ENCODE measurements at places on chromosomes 1 and 21. TPM values are rescaled to one million over a fixed set of nuclear protein-coding genes. Genes with fewer than 3 reads are reported as not detected.

DNA sequence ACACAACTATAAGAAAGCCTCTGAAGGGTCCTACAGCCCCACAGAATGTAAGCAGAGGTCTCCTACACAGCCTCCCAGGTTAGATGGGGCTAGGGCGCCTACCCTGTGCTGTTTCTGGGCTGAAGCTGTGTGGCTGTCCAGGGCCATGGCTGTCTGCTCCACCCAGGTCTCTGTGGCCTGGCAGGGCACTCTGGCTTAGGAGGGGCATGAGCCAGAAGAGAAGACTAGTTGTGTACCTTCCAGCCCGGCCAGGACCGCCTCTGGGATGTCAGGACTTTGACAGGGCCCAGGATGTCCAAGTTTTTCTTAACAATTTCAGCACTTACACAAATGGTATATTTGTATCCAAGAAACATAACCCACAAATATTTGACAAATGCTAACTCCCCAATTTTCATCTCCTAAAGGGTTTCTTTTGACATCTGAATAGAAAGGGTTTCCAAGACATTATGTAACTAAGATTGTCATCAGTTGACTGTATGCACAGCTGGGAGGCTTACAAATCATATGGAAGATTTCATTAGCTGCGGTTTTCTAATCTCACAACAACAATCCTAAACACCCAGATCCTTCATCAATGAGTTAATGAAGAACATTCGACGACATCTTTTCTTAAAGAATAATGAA is 80.5 kb downstream of the HSF2BP start:
- no peaks in the 10 kb centered on the region for H3K4me1 ChIP-seq
- H3K36me3 ChIP-seq = no peaks in the 10 kb centered on the region
- no peak overlapping the region for H3K27ac ChIP-seq
- DNase-seq = no peak
- no peak overlapping the region for H3K4me3 ChIP-seq

DNA sequence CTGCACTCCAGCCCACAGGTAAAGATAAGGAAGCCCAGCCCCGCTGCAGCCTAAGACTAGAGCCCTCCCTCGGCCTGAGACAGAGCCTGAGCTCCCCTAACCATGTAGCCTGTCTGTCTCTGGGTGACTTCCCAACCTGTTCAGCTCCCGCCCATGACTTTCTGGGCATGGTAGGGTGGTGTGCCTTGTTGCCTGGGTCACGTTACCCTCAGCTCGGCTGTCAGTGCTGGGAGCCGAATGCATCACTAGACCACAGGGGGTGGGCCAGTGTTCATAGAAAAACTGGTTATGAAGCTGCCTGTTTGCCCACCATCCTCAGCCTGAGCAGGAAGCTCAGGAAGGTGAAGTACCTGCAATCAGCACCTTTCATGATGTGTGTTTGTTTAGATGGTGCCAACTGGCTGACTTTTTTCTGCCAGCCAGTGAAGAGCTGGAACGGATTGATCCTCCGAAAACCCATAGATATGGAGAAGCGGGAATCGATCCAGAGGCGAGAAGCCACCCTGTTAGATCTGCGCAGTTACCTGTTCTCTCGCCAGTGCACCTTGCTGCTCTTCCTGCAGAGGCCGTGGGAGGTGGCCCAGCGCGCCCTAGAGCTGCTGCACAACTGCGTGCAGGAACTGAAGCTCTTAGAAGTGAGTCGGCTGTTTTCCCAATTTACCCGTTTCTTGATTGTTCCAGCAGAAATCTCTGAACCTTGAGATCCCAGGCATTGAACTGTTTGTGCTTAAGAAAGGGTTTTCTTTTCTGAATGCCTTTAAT is 43.9 kb upstream of the PWP2 start:
- H3K27me3 ChIP-seq = no peaks in the 10 kb centered on the region
- no peak overlapping the region for H3K4me3 ChIP-seq
- H3K4me1 ChIP-seq = no peaks in the 10 kb centered on the region

The PEAR1 gene
- total RNA-seq = 4.2 TPM

The AMY1B gene
- total RNA-seq = not detected

GRCh38 chr1:218620956-218621355 is 275.8 kb downstream of the TGFB2 start:
- no peak overlapping the region for H3K27ac ChIP-seq
- no peak overlapping the region for H3K4me3 ChIP-seq
- no peak for DNase-seq
- H3K27me3 ChIP-seq = no peaks in the 10 kb centered on the region
- no peaks in the 10 kb centered on the region for H3K4me1 ChIP-seq

GRCh38 chr1:94399453-94399852 is 18.7 kb upstream of the ABCD3 start:
- no peak overlapping the region for H3K27ac ChIP-seq
- no peaks in the 10 kb centered on the region for H3K27me3 ChIP-seq
- H3K4me1 ChIP-seq = no peaks in the 10 kb centered on the region

- no peak for DNase-seq
- no peaks in the 10 kb centered on the region for H3K27me3 ChIP-seq
- no peaks in the 10 kb centered on the region for H3K4me1 ChIP-seq
- H3K36me3 ChIP-seq = no peaks in the 10 kb centered on the region
- H3K27ac ChIP-seq = no peak overlapping the region
These were observed 187.8 kb upstream of the PLD5 start for GRCh38 chr1:242712248-242712647.

DNA sequence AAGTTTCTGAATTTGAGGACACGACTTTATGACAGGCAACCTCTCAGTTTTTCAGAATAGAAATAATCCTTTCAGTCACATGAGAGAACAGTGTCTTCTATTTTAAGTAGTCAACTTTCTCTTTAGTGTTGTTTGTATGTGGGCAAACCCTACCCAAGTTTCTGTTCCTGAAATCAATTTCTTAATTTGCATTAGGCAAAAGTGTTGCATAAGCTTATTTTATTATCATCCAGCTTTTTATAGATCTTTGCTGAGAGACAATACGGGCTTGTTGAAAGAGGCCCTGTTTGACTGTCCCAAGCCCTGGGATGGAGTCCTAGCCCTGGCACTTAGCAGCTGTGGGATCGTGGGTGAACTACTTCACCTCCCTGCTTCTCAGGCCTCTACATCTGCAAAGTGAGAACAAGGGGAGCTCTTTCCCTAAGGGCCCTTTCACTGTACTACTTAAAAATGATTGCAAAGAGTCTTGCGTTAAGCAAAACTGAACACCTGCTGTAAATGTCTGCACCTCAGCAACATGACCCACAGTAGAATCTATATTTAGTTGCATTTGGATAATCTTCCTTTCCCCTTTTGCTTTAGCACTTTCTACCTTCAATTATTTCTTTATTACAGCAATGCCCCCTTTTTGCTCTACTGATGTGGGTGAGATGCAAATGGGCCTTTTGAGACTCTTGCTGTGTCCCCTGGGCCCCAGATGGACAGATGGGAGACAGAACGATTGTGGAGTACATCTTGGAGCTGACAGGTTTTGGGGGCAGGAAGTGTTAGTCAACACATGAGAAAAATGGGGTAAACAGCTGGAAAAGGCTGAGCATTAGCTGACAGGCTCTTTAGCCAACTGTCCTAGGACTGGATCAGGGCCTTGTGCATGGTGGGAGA is 41.0 kb upstream of the SCAF4 start:
- no peak for DNase-seq
- H3K27ac ChIP-seq = no peak overlapping the region
- no peaks in the 10 kb centered on the region for H3K4me1 ChIP-seq
- H3K36me3 ChIP-seq = no peaks in the 10 kb centered on the region

DNA sequence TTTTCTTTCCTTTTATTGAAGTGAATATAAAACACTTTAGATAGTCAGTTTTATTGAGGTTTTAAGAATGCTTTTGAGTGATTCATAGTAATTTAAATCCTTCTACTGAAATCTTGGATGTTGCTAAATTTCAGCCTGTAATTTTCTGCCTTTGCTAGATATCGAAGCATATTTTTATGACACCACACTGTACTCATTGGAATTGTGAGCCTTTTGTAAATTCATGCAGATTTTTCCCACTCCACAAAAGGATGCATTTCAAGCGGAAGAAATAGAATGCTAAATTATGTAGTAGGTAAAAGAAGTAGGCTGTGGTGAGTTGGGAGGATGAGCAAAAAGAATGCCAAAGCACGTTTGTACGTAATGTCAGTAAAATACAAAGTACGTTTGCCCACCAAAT is 13.8 kb downstream of the SNX7 start:
- H3K27ac ChIP-seq = no peak overlapping the region
- no peaks in the 10 kb centered on the region for H3K27me3 ChIP-seq
- H3K4me3 ChIP-seq = no peak overlapping the region
- no peak for DNase-seq
- no peaks in the 10 kb centered on the region for H3K36me3 ChIP-seq
- H3K4me1 ChIP-seq = no peaks in the 10 kb centered on the region

DNA sequence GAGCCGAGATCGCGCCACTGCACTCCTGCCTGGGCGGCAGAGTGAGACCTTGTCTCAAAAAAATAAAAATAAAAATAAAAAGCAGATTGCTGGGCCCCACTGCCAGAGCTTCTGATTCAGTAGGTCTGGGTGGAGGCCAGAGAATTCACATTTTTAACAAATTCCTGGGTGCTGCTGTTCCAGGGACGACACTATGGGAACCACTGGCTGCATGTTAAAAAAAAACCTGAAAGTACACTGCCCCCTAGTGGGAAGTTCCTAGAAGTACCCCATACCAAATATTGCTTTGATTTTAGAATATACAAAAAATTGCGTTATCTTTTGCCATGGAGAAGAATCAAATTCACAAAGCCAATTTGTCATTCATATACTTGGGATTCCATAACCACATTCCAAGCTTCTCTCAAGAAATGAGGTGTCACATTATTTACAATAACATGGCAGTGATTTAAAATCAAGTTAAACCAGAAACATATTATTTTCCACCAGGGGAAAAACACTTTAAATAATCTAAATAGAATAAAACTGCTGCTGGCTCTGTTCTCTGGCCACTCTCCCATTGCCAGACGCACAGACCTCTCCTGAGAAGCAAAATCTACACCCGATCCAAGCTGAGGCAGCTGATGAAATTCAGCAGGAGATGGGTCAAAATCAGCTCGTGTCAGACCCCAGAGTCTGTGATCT is 27.4 kb downstream of the SYF2 start:
- no peaks in the 10 kb centered on the region for H3K27me3 ChIP-seq
- no peak overlapping the region for H3K27ac ChIP-seq
- peak; percentile 41 for DNase-seq
- no peaks in the 10 kb centered on the region for H3K36me3 ChIP-seq

All from sigmoid colon (tissue), 7 donors.